ENCODE measurements at places on chromosomes 7 and 10.

DNA sequence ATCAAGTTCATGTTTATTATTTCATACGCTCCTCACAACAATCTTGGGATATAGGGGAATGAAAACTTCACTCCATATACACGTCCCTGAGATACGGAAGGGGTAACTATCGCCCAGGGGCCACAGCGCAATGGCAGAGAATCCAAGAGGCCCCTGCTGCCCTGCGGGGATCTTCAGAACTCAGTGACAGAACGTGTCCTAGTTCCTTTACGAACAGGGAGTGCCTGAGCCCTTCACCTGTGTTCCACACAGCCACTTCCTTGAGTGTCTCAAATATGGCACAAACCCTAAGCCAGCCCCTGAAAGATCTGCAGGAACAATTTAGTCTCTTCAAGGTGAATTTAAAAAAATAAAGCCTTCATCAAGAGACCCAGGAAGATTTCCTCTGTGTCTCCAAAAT lies 25.9 kb downstream of the LYZL1 start:
- DNase-seq, result no peak

- DNase-seq, result no peak
Observed at GRCh38 chr10:102280397-102281101, 35.2 kb downstream of the GBF1 start.

- DNase-seq, result no peak
Observed at GRCh38 chr10:113086282-113086681, 136.2 kb downstream of the TCF7L2 start.

DNA sequence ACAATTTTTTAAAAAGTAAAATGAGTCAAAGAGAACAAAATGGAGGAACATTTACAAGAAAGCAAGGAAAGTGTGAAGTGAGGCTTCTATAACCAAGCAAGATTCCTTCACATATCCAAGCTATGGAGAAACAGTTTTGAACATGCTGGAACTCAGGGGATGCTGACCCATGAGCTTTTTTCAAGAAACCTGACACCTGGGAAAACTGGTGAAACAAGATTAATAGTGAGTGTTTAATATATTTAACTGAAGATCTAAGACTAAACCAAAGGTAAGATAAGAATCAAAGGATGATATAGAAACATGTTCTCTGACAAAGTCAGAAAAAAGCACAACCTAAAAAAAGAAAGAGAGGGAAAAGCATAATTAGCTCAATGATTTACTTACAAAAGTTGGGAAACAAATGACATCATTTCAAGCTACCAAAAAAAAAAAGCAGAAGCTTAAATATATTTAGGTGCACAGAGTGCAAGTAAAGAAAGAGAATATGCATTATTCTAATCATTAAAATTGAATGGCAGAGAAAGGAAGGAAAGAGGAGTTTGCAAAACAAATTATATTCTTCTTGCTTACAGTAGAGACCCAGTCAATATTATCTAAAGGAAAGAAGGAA lies 24.9 kb downstream of the C7orf25 start:
- DNase-seq, result no peak

DNA sequence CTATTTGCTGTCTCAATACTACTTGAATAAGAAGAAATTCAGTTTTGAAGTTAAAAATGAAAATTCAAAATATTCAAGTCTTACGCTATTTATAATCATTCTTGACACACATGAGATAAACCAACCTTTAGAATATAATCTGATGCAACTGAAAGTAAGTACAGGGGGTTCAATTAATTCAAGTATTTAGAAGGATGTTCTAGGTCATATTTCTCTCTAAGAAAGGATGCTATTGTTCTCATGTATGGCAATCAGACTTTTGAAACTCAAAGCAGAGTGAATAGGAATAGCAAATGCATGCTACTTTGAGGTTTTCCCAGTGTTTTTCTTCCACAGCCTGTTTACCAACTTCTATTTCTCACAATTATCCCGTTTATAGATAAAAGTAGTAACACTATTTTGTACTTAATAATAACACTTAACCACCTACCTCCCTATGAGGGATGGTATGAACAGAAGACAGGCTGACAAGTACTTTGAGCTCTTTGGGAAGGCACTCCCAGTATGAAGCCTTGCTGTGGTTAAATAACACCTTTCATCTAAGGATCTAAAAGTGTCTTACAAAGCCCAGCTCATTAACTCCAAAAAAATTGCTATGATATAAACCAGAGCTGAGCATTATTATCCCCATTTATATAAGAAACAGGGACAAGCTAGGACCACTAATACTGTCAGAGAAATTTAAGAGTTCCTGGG lies 18.0 kb upstream of the SPOCK2 start:
- DNase-seq, result no peak

DNA sequence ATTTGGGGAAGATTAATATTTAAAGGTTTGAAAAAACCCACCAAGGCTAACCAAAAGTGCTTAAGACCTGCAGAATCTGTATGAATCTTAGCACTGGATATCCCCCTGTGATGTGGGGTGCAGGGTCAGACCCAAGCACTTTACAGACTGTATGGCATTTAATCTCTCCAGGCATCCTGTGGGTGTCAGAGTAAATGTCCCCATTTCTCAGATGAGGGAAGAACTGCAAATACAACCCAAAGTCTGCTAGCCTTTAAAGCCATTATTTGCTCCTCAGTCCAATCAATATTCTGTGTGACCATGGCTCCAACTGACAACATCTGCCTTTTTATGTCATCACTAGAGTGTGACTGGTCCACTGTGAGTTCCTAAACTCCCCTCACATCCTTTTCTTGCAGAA lies 10.0 kb upstream of the MBL2 start:
- no peak for DNase-seq

GRCh38 chr7:116897661-116898060 lies 35.3 kb downstream of the CAPZA2 start:
- DNase-seq, result no peak

GRCh38 chr10:86164960-86165630 lies 201.5 kb downstream of the GRID1 start:
- no peak for DNase-seq

DNA sequence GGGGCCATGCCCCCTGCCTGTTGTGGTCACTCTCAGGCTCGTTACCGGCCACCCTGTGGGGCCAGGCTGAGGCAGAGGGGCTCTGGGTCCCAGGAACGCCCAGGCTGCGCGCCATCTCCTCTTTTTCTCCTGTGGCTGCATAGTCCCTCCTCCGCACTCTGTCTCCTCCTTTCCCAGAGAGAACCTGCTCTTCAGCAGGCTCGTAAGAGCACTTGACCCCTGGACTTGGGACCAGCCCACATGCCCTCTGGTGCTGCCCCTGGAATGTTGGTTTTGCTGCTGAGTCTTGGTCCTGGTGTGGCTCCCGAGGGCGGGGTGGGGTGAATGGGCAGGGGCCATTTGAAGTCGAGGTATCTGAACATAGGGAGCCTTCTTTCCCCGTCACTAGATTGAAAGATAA lies 6.6 kb upstream of the BHLHA15 start:
- no peak for DNase-seq

DNA sequence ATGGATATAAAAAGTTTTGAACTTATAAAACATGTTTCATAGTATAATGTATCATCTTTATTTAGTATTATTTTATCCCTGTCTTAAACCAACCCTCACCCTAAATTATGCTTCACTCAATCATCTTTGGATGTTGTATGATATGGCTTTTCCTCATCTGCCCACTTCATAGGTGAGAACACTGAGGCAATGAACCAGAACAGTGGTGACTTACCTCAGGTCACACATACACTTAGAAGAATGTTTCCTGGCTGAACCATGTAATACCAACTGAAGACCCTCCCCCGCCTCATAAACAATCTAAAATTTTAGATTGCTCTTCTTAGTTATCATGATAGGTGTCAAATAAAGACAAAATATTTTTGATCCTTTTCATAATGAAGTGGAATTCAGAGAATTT lies 22.6 kb upstream of the STOX1 start:
- no peak for DNase-seq

- DNase-seq, result no peak
Observed at GRCh38 chr7:95976369-95977060, 204.2 kb downstream of the DYNC1I1 start.

DNA sequence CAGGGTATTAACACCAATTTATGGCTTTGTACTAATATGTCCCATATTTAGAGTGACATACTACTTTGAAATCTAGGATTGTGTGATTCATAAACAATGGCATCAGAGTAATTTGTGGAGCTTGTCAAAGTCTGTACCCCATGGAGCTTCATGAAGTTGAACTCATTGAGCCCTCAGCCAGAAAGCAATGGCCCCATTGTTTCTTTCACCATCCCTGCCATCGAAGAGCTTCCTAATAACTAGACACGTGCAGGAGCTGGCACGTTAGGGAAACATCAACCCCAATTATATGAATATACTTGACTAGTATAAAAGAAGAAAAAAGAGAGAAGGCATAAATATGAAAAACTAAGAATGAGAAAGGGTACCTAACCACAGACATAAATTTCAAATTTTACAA lies 206.6 kb downstream of the CXCL12 start:
- DNase-seq, result no peak

GRCh38 chr7:121689749-121690148 lies 183.2 kb upstream of the PTPRZ1 start:
- DNase-seq, result no peak

DNA sequence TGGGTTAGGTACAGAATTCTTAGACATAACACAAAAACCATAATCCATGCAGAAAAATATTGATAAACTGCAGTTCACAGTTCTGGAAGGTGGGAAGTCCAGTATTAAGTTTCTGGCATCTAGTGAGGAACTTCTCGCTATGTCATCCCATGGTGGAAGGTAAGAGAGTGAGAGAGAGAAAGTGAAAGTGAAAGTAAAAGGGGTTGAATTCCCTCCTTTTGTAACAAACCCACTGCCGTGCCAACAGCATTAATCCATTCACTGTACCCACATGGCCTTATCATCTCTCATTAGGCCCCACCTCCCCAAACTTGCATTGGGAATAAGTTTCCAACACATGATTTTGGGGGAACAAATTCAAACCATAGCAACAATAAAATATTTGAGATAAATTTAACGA lies 17.1 kb downstream of the ZNF485 start:
- no peak for DNase-seq

DNA sequence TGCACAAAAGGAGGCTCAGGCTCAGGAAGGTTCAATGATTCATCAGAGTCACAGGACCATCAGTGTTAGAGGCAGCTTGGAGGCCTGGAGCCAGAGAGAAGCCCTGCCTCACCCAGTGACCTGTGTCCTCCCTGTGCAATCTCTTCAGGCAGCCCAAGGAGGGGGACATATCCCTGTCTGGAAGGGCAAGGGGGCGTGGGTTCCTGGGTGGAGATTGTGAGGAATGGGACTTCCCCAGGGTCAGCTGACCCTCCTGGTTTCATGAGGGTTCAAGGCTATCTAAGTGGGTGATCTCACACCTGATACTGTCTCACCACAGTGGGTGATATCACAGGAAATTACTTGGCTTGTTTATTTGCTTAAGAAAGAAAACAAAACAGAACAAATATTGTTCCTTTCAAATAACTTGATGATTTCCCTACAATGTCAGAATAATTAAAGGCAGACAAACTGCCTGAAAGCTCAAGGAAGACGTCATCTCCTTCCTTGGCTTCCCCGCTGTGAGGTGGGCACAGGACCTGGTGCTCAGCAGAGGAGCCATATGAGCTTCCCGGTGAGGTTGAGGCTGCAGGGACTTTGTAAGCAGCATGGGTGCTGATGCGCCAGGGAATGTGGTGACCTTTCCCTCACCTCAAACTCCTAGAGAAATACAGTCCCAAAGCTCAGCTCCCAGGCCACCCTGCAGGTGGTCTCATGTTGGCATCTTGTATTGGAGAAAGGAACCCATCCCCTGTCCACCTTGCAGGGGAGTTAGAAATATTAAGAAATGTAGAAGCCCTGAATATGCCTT lies 763.2 kb downstream of the GRID1 start:
- no peak for DNase-seq

DNA sequence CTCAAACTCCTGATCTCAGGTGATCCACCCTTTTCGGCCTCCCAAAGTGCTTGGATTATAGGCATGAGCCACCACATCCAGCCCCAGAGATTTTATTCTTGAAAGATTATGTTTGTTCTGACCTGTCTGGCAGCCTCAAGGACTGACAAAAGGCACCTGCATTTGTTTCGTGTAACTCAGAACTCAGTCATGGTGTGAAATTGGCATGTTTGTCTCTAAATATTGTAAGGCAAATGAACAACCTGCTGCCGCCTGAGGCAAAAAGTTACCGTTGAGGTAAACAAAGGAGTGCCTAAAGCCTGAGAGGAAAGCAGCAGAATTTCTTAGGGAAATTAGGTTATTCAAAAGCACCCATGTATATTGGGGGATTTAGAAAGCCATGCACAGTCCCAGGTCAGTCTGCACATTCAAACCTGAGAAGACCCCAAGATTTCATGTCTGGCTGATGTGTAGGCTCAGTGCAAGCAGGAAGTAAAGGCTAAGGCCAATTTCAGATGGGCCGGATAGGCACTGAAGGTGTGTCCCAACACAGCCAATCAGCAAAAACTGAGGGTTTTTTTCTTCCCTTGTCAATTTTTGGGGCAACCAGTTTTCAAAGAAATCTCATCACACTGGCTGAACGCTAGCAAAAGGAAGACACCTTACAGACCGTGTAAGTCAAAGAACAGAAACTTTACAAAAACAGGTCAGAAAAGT lies 33.3 kb upstream of the HHEX start:
- no peak for DNase-seq

DNA sequence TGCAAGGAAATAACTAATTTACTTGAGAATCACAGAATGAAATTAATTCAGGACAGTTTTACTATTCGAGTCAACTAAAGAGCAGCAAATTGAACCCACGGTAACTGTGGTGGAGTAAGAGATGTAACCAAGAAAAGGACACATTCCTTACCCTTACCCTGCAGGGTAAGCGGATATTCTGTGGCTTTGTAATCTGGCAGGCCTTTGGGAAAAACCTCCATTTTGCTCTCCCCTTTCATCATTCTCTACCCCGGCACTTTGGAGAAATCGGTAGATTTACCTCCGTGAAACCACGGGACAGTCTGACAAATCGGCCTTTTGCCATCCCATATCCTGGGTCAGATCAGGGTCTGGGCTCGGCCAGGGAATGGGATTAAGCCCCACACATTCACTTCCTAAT lies 18.4 kb downstream of the RCC1L start:
- DNase-seq, result no peak

GRCh38 chr10:36188080-36188453 lies 546.0 kb upstream of the FZD8 start:
- no peak for DNase-seq

DNA sequence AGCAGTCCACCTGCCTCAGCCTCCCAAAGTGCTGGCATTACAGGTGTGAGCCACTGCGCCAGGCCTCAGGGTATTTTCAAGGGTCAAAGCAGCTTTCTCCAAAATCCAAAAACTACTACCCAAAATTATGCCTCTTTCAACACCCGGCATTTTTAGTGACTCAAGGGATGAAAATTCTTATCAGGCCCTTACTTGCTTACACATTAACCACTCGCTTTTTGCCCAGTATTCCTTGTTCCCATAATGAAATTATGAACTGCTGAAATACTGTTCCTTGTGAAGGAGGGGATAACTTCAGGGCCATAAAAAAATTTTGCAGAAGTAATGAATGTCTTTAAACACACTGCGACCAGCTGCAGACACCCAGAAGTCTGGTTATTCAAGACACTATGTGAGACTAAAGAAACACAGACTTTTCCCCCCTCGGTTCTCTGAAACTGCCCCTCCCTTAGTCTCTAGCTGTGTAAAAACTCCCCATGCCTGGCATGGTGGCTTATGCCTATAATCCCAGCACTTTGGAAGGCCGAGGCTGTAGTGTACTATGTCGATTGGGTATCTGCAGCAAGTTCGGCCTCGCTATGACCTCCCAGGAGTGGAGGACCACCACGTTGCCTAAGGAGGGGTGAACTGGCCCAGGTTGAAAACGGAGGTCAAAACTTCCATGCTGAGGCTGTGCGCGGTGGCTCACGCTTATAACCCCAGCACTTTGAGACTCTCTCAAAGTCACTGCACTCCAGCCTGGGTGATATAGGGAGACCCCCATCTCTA lies 12.0 kb downstream of the FXYD4 start:
- no peak for DNase-seq

All from GM04504 (cell line).